ENCODE measurements at places on chromosomes 16 and 17.
A peak's percentile ranks its signal among the peaks of the same experiment; 100 is the strongest.

- DNase-seq, result no peak
Observed at GRCh38 chr17:82880620-82881323, 41.0 kb upstream of the ZNF750 start.

DNA sequence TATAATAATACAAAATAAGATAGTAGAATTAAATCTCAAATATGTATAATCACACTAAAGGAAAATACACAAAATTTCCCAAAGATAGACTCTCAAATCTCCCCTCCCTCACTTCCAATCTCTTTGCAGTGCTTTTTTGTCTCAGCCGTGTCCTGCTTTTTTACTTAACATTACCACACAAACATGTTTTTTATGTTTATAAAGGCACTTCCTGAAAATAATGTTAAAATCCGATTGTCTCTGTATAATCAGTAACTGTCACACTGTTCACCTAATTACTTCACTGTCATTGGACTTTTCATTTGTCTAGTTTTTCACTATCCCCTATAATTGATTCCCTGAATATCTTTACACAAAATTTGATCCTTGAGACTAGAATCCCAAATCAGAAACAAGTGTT lies 38.2 kb upstream of the ALDH3A2 start:
- no peak for DNase-seq

- peak; percentile 69 for DNase-seq
Observed at GRCh38 chr17:43360376-43360738, 38.4 kb upstream of the ARL4D start.

DNA sequence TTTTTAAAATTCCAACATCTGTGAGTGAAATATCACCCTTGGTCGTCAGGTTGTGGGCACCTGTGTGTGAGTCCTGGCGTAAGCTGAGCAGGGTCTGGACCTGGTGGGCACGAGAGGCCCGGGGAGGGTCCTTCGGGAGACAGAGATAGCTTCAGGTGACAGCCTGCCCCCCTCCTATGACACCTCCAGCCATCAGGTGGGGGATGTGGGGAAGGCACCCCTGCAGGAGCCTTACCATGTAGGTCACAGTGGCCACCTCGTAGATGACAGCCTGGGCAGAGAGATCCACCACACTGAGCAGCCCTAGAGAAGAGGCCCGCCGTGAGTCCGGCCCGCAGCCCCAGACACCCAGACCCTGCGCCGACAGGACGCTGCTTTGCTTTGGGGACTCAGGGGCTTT lies 11.2 kb downstream of the SLC47A2 start:
- DNase-seq, result no peak

- no peak for DNase-seq
Observed at GRCh38 chr16:85536411-85537330, 76.5 kb upstream of the GSE1 start.
